Left renal cortex interstitium (tissue), 4 donors: ENCODE measurements at places on chromosomes 16 and 17. TPM values are rescaled to one million over a fixed set of nuclear protein-coding genes. Genes with fewer than 3 reads are reported as not detected.

The ITGB4 gene
- polyA plus RNA-seq, result 11.4 TPM

The CAMKK1 gene
- 5.0 TPM for polyA plus RNA-seq

The CIITA gene
- polyA plus RNA-seq, result 6.1 TPM

DNA sequence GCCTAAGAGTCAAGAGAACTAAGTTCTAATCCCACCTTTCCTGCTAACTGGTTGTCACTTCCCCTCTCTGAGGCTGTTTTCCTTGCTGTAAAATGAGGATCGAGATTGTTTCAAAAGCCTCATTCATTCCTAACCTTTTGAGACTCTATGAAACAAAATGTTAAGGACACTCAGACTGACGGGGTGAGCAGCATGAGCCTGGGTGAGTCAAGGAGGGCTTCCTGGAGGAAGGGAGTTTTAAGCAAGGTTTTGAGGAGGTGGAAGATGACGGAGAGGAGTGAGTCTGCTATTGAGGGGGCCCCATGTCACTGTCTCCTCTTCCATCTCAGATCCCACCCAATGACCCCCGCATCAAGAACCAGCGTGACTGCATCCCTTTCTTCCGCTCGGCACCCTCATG is 4.1 kb downstream of the EPX start:
- DNase-seq, result no peak

- DNase-seq, result no peak
Observed at GRCh38 chr16:19810817-19811731, 73.6 kb downstream of the GPRC5B start.

DNA sequence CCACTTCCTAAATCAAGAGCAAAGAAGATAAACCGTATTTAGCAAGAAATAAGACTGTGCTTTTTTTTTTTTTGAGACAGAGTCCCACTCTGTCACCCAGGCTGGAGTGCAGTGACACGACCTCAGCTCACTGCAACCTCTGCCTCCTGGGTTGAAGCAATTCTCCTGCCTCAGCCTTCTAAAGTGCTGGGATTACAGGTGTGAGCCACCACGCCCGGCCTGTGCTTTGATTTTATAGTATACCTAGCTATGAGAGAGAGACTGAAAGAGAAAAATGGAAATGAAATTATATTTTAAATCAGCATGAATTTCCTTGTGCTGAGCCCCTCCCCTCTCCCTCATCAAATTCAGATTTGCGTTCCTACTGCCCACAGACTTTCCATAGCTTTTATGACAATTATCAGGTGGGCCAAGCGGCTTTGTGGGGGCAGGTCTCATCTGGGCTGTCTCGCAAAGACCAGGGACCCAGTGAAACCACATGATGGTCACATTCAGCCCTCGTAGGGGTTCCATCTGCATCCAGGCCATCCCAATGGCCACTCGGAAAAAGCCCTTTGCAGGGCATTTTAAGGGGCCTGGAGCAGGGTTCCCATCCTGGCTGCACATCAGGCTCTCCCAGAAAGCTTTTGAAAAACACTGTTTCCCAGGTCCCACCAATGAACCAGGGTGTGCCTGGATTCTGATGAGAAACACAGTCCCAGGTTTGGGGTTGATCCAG is 8.5 kb downstream of the CACNG1 start:
- DNase-seq, result no peak

GRCh38 chr17:60717814-60718213 is 40.2 kb downstream of the BCAS3 start:
- DNase-seq, result no peak
